Activated T-helper 1 cell treated with anti-CD3 and anti-CD28 coated beads, Interleukin-12 subunit alpha, Interleukin-12 subunit beta, Interleukin-2, Interleukin-4 antibody, amounts not matched to agents 30 ng/mL and 10 ng/mL and 1 ng/mL, durations not matched to agents 14 hours and 24 hours and 36 hours (primary cell): ENCODE measurements at places on chromosomes 5 and 9.

GRCh38 chr9:107883496-107884124, 394.0 kb upstream of the KLF4 start:
- no peak for DNase-seq

- DNase-seq: no peak
These were observed 188.2 kb downstream of the CRB2 start for GRCh38 chr9:123544007-123544827.

- no peak for DNase-seq
These were observed 3.3 kb downstream of the OTULIN start for GRCh38 chr5:14667770-14668169.

- DNase-seq: no peak
These were observed 56.2 kb upstream of the ZSWIM6 start for GRCh38 chr5:61275841-61276240.

DNA sequence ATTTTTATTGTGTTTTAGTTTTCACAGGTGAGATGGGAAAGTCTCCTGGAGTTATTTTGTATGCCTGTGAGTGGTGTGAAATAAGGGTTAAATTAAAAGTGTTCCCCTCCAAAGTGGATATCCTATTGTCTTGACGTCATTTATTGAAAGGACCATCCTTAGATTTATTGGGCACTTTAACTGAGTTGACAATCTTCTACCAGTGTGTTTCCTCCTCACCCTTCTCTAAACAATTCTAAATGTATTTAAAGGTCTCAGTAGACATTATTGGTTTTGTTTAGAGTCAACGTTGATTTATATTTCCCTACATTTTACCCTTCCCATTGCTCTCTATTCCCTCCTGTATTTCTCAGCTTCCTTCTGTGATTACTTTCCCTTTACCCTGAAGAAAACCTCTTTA, 40.8 kb downstream of the PRRC1 start:
- DNase-seq: no peak

DNA sequence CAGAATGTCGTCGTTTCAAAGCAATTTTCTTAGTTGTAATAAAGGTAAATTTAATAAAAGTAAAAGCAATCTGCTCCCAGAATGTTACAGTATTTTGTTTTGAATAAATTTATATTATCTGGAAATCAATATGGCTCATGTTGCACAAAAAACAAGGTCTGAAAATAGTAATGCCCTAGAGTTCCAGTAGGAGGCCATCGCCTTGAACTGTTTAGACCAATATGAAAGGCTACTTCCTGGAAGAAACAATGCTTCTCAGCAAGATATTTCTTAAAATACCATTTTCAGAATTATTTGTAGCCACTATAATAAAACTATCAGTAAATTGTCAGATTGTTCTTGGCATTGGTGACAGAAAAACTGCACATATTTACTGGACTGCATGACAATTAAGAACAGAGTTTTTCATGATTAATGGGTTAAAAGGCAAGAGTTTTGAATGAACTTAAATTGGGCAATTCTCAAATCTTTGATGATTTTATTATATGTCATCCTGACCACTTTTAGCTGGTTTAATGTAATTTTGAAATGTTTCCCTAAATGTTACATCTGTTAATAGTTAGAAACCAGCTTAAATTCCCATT, 153.2 kb downstream of the COMMD10 start:
- DNase-seq: no peak

DNA sequence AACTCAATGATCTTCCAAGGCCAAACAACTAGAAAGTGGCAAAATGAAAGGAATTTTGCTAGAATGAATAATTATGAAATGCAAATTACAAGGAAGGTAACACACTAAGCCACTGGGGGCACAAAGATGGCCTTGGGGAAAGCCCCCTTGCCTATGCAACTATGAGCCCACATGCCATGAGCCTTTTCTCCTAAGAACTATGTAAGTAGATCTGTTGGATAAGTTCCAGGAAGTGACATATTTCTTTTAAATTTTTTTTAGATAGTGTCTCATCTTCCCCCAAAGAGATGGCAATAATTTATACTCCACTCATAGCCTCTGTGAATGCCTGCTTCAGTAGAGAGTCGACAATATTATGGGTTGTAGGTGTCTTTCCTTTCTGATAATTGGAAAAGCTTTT, 257.8 kb downstream of the AUH start:
- no peak for DNase-seq

DNA sequence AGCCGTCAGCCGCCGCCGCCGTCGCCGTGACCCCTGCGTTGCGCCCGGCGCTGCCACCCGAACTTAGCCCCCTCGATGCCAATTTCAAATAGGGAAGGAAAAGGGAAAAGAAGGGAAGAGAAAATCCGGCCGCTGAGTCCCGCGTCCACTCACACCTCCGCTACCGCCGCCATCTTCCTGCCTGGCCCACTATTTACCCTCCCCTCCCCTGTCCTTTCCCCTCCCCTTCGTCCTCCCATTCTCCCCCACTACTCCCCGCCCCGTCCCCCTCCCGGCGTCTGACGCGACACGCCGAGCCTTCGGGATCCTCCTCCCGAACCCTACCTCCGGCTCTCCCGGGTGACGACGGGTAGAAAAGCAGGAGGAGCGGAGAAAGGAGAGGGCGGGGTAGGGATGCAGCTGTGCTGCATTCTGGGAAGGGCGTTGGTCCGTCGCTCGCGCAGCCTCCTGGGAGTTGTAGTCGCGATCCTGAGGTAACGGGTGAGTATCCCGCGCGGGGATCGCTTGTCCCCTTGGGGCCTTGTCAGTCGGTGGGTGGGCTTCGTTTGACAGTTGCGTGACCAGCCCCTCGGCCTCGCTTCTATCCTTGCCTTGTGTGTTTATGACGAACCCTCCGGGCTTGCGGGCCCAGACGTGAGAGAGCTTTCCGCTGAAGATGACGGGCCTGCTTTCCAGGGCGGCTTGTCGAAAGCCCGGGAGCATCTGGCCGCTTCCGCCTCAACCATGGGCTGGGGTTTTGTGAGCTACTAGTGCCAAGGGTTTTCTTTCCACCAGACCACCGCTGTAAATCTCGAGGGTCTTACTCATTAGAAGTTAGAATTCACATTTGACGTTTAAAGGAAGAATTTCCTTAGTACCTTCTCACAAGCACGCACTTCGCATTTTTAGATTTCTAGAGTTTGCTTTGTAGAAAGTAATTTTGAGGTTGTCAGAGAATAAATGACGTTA, at the start of the genes CERT1 and POLK:
Gene CERT1 (minus strand): TSS at position 195 of the 948 bp plus-strand sequence. CDS start 422 bp downstream, outside the sequence.
Gene POLK (plus strand): TSS at position 457 of the 948 bp plus-strand sequence.
- DNase-seq: peak; percentile 96

DNA sequence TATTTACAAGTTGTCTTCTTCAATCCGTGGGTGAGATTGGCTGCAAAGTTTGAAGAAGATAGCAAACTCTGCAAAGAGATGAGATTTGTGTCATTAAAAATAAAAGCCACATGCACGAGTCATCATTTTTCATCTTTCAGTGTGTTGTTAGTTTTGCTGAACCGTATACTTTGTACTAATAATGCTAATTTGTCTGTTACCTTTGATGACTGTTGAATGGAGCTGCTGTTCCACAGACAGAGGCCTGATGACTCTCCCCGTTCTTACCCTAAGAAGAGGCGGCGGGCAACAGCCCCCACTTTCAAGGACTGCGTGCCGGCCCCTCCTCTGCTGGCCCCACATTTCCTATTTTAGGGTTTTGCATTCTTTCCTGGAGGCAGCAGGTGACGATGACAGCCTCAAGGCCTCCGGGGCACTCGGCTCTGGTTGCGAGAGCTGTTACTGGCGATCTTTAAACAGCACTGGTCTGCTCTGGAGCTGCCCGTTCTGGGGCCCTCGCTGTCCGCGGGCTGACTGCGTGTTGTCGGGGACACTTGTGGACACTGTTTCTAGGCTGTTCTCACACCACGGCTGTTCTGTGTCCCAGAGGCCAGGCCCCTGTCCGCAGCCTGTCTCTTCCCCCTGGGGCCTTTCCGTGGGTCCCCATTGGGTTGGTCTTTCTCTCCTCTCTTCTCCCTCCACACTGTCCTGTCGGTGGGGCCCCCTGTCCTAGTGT, 35.1 kb downstream of the NDUFS6 start:
- no peak for DNase-seq

DNA sequence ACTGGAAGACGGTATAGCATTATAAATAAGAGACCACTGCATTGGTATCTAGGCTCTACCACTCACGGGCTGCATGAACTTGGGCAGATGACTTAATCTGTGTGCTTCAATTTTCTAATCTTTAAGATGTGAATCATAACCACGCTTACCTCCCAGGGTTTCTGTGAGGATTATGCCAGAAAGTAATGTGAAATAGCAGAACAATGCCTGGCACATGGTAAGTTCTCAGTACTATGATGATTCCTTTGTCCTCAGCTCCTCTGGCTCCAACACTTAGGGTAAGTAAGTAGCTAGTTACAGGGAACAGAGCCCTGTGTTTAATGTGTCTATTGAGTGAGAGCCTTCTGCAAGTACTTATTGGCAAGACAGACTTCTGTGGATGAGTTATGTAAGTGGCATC, 31.1 kb downstream of the POU4F3 start:
- DNase-seq: no peak

GRCh38 chr5:154813736-154814135, 36.7 kb downstream of the FAXDC2 start:
- no peak for DNase-seq

DNA sequence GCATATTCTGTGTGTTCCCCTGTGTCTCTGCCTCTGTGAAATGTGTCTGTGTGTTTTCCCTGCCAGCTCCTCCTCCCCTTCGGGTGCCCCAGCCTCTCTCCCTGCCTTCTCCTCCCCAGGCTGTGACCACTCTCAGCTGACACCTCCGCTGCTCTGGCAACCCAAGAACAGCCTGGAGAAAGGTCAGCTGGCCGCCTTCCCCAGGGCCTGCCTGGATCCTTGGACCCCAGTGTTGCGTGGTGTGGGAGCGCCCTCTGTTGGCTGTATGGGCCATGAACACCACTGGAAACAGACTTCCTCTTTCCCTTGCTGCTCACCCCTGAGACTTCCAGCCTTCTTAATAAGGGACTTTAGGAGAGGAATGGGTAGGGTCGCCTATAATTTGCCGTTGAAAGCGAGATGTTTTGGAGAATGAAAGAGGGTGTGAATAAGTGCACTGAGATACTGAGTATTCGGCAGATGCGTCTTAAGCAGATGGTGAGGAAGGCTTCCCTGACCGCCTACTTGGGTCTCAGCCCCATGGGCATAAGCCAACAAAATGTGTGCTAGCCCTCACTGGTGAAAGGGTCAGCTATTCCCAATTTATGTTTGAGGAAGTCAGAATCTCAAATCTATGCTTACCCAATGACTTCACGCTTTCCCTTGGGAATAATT, 114.9 kb upstream of the TRIM32 start:
- no peak for DNase-seq
